ENCODE measurements at places on chromosomes 2 and 18.

- DNase-seq: no peak
Measured at GRCh38 chr2:102008490-102008889, 16.7 kb downstream of the IL1R2 start.

- DNase-seq: no peak
Measured at GRCh38 chr2:104889291-104889959, 35.5 kb downstream of the POU3F3 start.

DNA sequence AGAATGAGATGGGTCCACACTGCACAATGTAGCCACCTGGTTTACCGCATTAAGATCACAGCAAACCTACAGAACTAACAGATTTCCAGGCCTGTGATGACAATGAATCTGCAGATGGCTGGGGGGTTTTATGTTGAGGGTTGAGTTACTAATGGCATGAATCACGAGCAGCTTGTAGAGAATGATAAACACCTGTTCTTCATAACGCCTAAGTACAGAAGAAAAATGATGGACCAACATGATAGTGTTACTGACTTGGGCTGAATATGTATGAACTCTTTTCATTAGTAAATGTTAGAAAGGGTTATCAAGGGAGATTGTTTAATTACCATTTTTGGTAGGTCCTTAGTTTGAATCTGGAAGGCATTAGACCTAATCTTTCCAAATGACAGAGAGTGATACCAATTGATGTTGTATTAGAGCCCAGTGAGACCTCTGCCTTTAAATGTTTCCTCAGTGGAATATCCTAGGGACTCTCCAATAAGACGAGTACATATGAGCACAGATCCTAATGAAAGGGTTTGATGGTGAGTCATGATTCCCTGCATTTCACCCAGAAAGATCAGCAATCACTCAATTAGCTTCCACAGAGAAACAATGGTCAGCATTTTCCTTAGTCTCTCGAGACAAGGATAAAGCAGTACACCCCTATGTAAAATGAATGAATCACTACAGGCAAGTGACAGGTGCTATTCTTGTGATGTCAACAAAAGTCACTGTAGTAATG, 243.8 kb downstream of the DLGAP1 start:
- DNase-seq: no peak

- DNase-seq: no peak
Measured at GRCh38 chr2:41957431-41957830, 90.4 kb upstream of the PKDCC start.

GRCh38 chr2:98716786-98717185, 14.1 kb downstream of the MGAT4A start:
- DNase-seq: no peak

DNA sequence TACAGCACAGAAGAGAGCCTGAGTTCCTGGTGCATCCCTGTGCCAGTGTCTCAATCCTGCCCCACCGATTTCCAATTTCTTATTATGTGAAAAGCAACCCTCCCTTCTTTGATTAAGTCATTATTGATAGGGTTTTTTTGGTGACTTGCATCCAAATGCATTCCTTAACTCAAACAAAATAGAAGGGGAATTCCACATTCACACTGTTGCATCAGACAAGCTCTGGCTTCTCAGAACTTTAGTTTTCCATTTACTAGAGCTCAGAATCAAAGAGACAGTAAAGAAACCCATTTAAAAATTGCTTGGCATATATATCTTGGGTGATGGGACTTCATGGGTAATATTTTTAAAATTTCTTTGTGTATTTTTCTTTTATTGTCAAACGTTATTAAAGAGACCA, 13.8 kb upstream of the TMEM200C start:
- DNase-seq: no peak

- DNase-seq: no peak
Measured at GRCh38 chr18:79611040-79611681, 68.4 kb upstream of the CTDP1 start.

- no peak for DNase-seq
Measured at GRCh38 chr2:213751446-213751845, 467.2 kb downstream of the SPAG16 start.

DNA sequence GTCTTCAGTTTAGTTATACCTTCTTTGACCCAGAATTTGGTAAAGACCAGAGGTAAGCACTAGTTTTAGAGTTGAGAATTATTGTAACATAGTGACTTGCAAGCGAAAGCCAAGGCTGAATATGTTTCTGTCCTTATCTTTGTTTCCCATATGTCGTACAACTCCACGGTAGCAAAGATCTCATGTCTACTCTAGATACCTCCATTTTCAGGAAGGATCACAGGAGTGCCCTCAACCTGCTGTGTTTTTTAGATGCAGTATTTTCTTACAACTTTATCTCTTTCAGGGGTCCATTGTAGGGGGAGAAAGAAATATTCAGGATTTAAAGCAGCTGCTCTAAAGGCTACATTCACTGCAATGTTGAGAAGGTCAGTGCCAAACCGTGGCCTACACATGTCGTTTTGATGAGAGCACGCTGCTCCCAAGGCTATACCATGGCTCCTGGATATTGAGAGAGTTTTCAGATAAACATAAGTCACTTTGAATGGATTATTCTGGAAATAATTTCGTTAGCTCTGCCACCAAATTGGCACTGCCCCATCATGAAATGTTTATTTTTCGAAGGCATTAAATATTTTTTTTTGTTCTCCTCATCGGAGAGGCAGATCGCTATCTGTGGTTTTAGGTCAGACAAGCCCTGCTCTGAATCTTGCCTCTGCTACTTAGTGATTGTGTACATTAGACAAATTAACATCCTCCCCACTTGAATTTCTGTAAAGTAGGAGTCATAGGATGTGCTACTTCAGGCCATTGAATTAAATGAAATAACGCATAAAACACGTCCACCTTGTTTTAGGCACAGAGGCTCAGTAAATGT, 2.1 kb downstream of the RHBDD1 start:
- DNase-seq: no peak

DNA sequence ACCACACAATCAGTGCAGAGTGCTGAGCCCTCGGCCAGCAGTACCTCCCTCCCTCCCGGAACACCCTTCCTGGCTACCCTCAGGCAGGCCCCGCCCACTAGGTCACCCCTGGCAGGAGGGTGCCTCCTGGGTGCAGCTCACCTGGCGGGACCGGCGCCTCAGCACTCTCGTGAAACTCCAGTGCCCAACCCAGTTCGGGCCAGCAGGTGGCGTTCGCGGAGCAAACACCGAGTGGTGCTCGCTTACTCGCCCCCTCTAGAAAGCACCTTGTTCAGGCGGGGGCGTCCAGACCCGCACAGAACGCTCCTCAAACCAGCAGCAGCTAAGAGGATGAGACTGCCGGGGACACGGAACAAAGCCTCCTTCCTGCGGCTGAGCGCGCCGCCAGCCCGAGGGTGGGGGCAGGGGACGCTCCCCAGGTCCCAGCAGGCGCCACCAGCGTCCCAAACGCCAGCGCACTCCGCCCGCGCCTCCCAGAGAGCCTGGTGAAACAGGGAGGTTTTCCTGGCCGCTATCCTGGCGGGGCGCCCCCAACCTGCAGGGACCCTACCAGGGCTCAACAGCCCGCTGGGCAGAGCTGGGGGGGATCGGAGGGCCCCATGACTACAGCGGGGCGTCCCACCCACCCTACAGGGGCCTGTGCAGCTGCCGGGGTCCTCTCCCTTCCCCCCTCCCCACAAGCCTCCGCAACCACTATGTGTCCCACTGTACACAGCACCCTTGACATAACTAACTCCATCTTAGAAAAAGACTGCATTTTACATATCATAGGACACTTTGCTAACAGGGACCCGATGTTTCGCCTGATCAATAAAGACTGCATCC, 44.7 kb downstream of the MRPS5 start:
- peak; percentile 84 for DNase-seq

- no peak for DNase-seq
Measured at GRCh38 chr2:221211653-221212052, 360.5 kb downstream of the EPHA4 start.

GRCh38 chr18:74509856-74510769, 13.9 kb downstream of the CNDP2 start:
- no peak for DNase-seq

DNA sequence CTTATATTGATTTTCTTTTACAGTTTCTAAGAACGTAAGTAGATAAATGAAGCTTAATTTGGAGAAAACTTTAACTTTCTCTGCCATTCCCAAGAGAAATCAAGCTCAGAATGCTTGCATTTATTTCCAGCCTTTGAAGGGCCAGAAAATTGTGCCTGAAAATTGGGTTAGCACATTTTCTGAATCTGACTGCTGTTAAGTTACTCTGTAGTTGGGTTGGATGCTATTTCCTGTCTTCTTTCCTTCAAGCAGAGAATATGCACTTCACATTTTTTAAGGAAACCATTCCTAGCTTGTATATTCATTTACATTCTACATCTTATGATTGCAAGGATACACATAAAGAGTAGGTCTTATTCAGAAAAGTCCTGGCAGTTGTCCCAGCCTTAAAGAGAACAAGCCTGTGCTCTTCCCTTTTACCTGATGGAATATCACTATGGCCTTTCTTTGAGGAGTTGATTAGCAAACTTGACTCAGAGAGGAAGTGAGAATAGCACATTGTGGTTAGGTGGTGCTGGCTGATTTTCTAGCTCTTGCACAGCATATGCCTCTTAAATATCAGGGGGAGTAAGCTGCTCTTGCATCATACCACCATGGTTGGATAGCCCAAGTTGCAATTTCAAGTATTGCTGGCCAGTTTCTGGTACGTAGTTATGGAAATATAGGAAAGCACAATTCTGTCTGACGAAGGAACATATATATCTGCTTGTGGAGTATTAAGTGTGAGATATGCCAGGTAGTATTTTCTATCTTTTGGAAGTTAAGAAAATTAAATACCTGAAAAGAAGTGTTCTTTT, 133.7 kb downstream of the COMMD1 start:
- DNase-seq: no peak

GRCh38 chr2:18422432-18423165, 137.9 kb downstream of the RDH14 start:
- no peak for DNase-seq

DNA sequence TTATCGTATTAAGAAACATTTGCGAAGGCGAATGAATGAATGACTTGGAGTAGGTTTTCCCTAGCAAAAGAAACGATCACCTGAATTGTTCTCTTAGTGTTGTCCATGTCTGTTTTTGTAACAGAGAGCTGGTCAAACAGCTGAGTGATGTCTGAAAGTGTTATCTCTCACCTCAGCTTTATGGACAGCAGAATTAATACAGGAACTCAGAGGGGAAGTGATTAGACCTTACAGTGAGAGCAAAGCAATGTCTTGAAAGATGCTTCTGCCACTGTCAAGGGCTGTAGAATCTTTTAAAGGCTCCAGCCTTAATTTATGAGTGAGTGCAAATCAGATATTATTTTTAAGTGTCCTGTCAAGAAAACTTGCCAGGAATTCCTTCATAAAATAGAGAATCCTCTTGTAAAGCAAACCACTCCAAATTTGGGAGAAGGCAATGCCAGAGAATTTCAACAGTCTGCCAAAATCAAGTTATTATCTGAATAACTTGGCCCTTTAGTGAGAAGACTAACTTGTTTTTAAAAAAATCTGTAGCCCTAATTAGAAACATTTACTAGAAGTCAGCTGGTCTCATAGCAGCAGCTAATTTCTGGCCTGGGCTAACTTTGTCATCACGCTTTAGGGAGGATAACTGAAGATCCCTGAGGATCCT, 60.7 kb downstream of the CDC42EP3 start:
- no peak for DNase-seq

DNA sequence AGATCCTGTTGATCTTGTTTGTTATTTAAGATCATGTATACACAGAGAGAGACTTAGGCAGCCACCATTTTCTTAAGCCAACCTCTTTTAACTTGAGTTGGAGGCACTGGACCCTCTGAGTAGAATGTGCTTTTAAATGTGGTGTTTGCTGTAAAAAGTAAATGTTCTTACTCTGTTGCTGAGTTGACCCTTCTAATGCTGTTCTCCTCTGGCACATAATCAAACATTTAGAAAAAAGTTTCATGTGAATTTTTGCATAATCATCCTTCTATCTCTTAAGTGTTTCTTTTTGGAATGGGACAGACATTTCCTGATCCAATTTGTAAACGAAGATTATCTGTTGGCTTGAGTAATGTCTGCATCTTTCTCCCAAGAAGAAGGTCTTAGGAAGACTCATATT, 255.1 kb upstream of the ETAA1 start:
- no peak for DNase-seq

DNA sequence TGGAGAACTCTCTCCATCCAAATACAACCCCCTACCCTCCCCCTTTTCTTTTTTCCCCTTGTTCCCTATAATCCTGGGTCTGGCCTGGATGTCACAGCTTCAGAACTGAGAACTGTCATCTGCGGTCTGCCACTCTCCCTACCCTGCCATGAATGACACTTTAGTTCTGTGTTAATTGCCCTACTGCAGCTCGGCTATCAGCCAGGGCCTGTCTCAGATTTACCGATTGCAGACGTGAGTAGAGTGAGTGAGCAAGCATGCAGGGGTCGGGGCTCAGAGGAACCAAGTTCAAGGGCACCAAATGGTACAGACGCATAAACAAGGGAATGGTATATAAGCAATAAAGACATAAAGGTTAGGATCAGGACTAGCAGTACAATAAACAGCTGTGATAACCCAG, 967.8 kb downstream of the BCL11A start:
- DNase-seq: no peak

DNA sequence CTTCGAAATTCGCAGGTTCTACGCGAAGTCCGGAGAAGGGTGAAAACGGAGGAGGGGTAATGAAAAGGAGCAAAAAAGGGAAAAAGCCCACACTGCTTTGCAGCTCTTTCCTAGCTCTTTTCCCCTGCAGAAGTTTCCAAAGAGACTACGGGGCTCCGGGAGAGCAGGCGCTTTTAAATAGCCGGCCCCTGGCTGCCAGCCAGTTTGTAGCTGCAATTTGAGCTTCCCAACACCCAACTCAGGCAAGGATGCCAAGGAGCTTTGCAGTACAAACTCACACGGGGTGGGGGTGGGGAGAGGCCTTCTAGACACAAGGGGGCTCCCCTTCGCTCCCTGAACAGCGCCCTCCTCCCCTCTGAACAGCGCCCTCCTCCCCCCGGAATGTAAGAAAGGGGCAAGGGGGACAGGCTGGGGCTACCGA, at the start of gene IGFBP5:
Gene IGFBP5, minus strand, starts transcription at position 149 of the 421 bp plus-strand sequence. CDS start 774 bp downstream, outside the sequence.
- DNase-seq: no peak
